ENCODE measurements at places on chromosomes 2 and 18.

DNA sequence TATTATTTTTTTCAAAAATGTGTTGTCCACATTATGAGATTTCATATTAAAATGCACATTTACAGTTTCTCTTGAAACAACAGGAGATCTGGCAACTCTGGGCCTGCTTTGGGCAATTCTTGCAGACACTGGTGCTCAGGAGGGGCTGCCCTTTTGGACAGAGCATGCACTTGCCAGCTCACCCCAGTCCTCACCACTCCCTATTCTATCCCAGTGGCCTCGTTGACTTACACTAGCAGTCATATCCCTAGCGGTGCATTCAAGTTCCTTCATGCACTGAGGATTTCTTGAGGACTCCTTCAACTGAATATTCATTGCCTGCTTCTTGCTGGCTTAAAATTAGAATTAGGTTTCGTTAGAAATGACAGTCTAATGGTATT is 87.9 kb upstream of the FHL2 start:
- DNase-seq = no peak

GRCh38 chr2:168458139-168458538 is 2.1 kb downstream of the CERS6 start:
- no peak for DNase-seq

GRCh38 chr2:200454927-200455801 is 54.7 kb downstream of the KCTD18 start:
- DNase-seq = peak; percentile 45

DNA sequence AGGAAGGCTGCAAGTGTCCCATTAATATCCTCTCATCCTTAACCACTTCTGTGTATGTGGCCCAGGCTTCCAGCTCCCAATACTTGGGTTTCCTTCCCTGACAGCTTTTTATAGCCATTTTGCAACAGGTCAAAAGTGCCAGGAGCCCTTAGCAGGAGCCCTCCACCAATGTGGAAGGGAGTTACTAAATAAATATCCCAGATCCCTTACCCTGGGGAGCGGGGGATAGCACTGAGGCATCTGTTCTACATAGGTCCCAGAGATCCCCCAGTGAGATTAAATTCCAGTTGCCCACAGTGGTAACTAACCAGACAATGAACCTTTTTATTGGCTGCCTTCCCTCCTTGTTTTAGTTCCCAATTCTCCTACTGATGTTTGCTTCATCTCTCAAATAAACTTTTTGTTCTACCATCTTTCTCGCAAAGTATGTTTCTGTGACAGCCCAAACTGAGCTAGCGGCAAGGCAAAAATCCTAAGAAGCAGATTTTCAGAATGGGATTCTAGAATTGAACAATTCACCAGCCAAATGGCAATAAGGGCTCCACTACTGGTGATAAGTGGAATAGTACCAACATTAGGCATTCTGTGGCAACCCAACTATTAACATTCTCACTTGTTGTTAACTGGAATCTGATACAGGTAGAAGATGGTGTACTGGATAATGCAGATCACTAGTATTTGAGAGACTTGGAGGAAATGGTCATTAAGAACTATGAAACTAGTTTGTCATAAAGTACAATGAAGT is 83.9 kb upstream of the MAPRE2 start:
- DNase-seq = no peak

DNA sequence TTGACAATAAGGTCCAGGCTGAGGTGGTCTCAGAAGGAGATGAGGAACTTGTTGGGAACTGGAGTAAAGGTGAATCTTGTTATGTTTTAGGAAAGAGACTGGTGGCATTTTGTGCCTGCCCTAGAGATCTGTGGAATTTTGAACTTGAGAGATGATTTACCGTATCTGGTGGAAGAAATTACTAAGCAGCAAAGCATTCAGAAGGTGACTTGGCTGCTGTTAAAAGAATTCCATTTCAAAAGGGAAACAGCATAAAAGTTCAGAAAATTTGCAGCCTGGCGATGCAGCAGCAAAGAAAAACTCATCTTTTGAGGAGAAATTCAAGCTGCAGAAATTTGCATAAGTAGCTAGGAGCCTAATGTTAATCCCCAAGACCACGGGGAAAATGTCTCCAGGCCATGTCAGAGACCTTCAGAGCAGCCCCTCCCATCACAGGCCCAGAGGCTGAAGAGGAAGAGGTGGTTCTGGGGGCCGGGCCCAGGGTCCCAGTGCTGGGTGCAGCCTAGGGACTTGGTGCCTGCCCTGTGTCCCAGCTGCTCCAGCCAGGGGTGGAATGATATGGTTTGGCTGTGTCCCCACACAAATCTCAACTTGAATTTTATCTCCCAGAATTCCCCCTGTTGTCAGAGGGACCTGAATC is 73.5 kb downstream of the FIGN start:
- no peak for DNase-seq

DNA sequence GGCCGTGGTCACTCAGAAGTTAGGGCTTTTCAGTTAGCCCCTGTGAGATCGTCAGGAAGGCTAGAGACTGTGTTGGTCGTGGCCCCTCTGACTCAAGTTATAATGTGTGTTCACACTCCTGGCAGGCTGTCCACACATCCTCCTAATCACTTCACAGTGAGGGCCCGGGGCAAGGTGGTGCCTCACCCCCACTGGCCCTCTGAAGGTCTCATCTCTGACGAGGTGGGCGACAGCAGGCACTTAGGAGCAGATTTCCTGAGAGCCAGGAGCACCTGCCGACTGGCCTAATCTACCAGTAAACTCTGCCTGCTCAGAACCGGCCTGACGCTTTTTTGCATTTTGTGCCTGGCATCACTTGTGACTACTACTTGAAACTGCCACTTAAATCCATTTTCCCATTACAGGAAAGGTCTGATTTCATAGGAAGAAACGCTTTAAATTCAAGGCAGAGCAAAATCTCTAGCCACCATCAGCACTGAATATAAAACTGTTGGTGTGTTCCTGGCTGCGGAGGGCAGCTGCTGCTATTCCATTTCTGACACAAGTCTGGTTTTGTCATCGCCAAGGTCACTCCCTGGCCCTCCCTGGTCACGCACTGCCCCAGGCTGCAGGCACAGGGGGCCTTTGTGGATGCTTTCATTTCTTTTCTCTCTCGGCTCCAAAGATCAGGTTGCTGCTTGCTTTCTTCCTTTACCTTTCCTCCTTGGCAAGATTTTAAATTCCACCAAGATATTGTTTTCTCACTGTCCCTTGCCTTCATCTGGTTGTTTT is 48.0 kb downstream of the RAB12 start:
- DNase-seq = no peak

DNA sequence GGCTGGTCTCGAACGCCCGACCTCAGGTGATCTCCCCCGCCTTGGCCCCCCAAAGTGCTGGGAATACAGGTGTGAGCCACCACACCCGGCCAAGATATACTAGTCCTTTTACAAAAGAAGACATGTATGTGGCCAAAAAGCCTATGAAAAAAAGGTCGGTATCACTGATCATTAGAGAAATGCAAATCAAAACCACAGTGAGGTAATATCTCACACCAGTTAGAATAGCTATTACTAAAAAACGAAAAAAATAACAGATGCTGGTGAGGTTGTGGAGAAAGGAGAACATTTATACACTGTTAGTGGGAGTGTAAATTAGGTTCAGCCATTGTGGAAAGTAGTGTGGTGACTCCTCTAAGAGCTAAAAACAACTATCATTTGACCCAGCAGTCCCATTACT is 26.4 kb downstream of the KLHL23 start:
- no peak for DNase-seq

DNA sequence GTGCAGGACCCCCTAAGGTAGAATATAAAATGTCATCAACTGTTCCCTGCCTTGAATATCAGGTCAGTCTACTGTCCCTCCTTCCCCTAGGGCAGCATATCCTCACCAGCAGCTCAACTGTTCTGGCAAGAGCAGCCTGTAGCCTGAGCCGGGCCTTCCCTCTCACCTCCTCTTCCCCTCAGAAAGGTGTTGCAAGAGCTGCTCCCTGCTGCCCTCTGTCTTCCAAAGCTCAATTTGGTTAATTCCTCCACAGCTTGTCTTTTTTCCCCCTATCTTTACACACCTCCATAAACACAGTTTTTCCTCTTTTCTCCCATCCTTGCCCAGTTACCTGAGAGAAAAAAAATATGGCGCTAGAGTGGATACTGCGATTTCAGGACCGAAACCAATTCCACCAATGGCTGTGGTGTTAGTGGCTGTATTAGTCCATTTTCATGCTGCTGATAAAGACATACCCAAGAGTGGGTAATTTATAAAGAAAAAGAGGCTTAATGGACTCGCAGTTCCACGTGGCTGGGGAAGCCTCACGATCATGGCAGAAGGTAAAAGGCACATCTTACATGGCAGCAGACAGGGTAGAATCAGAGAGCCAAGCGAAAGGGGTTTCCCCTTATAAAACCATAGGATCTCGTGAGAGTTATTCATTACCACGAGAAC is 184.7 kb downstream of the MREG start:
- peak; percentile 33 for DNase-seq

- DNase-seq = no peak
These were observed 17.4 kb upstream of the NEMP2 start for GRCh38 chr2:190551928-190552327.

- DNase-seq = no peak
These were observed 82.7 kb downstream of the ORC4 start for GRCh38 chr2:147937744-147938349.

DNA sequence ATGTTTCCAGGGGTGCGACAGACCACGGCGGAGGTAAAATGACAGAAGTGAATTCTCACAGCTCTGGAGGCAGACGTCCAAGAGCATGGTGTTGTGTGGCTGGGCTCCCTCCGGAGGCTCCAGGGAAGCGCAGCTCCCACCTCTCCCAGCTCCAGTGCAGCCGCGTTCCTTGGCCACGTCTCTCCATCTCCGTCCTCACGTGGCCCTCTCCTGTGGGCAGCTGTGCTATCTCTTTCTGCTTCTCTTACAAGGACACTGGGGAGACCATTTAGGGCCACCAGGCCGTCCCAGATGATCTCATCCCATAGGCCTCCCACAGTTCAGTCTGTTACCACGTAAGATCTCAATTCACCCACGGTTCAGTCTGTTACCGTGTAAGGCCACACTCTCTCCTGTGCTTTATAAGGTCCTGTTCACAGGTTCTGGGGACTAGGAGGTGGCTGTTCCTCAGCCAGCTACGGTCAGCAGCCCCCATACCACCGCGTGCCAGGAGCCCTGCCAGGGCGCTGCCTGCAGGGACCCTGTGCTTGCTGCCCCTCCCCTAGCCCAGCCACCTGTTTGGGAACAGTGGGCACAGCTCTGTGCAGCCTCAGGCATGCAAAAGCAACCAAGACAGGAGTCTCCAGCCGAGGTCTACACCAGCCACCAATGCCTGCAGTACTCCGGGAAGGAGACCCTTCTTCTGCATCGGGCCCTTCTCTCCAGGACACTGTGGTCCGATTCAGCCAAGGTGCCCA is 2.9 kb upstream of the MAB21L4 start:
- DNase-seq = no peak

DNA sequence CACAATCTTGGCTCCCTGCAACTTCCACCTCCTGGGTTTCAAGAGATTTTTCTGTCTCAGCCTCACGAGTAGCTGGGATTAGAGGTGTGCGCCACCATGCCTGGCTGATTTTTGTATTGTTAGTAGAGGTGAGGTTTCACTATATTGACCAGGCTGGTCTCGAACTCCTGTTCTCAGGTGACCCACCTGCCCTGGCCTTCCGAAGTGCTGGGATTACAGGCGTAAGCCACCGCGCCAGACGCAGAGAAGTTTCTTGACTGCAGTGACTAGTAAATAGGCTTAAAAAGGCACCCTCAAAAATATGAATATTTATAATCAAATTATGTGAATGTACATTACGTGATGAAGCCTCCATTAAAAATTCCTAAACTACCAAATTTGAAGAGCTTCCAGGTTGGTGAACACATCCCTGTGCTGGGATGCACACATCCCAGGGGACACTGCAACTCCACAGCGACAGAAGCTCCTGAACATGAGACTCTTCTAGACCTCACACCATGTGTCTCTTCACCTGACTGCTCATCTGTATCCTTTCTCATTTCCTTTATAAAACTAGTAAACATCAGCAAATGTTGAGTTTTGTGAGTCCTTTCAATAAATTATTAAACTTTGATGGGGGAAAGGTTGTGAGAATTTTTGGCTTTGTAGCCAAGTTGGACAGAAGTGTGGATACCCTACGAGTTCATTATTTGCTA is 203.3 kb upstream of the SPOPL start:
- DNase-seq = no peak

DNA sequence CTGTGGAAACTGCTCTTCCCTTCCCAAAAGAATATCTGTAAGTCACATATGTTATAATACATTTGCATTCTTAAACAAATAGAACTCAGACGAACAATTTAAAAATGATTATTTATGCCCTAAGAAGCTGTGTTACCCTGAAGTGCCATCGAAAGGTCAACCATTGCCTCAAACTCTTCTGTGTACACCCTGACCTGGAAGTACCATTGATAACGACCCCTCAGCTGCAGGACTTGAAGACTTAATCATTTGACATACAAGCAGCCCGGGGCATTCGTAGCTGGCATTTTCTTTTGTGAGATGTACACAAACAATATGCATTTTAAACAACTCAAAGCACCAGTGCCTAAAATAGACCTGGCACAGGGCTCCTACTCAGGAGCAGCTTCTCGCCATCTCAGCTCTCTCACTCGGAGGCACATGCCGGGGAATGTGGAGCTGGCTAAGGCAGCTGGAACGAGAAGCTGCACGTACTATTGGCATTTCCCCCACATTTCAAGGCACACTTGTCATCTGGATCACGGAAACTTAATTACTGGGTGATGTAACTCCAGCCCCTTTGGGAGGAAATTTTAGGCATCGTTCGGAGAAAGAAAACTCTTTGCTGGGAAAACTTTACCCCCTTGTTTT is 170.0 kb upstream of the GALNT5 start:
- no peak for DNase-seq

GRCh38 chr18:68449292-68449691 is 265.6 kb downstream of the TMX3 start:
- DNase-seq = no peak

GRCh38 chr18:41266616-41267015 is 688.4 kb upstream of the PIK3C3 start:
- DNase-seq = no peak

GRCh38 chr2:240959941-240960308 is 38.5 kb upstream of the SNED1 start:
- no peak for DNase-seq

DNA sequence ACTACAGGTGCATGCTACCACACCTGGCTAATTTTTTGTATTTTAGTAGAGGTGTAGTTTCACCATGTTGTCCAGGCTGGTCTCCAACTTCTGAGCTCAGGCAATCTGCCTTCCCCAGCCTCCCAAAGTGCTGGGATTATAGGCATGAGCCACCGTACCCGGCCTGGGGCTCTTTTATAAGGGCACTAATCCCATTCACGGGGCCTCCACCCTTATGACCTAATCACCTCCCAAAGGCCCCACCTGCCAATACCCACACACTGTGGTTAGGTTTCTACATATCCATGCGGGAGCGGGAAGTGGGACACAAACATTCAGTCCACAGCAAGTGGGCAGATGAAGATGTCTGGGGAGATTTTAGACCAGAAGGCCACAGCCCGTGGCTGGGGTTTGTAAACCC is 164.7 kb upstream of the SH3BP4 start:
- no peak for DNase-seq

- no peak for DNase-seq
These were observed 97.2 kb downstream of the MYO5B start for GRCh38 chr18:50097702-50098101.

GRCh38 chr2:68846091-68846490 is 25.1 kb downstream of the BMP10 start:
- no peak for DNase-seq

All from GM13977 (cell line).